ENCODE measurements at places on chromosomes 16 and 17.

GRCh38 chr17:67322042-67322787 is 44.2 kb downstream of the PSMD12 start:
- no peak for DNase-seq

DNA sequence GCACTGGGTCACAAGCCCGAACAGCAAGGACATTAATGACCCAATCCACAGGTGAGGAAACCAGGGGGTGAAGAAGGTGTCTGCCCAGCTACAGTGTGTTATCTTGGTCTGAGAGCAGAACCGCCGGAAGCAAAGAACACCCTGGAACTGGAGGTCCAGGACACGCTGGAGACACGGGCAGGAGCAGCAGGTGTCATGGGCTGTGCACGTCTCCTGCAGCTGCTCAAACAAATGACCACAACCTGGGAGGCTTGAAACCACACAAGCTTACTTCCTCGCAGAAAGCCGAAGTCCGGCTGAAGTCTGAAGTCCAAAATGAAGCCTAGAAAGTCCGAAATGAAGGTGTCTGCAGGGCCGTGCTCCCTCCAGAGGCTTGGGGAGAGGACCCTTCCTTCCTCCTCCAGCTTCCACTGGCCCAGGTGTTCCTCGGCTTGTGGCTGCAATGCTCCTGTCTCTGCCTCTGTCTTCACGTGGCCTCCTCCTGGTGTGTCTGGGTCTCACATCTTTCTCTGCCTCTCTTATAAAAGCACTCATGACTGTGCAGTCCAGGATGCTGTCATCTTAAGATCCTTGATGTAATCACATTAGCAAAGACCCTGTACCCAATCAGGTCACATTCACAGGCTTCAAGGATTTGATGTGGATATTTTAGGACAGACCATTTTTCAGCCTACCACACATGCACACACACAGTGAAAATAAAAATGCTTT is 351.2 kb downstream of the C16orf95 start:
- no peak for DNase-seq

GRCh38 chr16:9351841-9352434 is 260.5 kb downstream of the HAPSTR1 start:
- DNase-seq, result no peak

- DNase-seq, result no peak
These were observed 9.2 kb downstream of the BFAR start for GRCh38 chr16:14641926-14642325.

DNA sequence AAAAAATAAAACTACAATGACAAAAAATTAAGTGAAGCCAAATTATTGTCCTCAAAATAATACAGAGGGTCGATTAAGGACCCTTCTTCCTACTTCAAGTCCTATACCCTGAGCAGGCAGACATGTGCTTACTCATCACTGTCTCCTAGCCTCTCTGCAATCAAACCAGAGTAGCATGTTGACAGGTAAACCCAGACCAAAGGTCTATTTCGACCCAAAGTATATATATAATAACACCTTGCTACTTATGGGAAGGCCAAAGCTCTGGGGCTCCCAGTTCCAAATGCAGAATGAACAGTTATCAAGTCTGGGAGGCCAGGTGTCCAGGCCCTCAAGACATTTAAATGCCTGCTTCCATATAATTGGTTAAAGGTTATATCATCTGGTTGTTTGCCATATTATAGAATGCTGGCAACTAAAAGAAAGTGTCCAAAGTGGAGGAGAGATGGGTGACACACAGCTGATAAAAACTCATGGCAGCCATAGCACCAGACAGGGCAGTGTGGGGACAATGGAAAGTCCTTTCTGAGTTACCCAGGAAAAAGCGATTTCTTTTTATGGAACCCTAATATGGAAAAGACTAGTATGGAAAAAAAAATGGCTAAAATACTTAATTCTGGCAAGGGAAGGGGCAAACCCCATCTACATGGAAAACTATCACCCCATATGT is 53.6 kb downstream of the N4BP1 start:
- DNase-seq, result no peak

DNA sequence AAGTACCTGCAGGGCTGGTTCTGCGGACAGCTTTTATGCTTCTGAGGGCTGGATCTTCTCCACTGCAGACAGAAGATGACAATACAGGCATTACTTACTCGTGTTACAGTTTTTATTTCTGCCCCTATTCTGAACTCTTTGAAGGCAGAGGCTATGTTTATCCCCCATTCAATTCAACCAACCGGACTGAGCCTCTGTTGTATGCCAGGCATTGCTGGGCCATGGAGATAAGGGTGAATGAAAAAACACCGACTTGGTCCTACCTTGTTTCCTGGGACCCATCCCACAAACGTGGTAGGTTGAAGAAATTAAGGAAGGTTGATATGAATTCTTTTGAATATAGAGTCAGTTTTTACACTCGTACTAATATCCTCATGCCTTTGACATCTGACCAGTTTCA is 10.0 kb upstream of the HP start:
- no peak for DNase-seq

DNA sequence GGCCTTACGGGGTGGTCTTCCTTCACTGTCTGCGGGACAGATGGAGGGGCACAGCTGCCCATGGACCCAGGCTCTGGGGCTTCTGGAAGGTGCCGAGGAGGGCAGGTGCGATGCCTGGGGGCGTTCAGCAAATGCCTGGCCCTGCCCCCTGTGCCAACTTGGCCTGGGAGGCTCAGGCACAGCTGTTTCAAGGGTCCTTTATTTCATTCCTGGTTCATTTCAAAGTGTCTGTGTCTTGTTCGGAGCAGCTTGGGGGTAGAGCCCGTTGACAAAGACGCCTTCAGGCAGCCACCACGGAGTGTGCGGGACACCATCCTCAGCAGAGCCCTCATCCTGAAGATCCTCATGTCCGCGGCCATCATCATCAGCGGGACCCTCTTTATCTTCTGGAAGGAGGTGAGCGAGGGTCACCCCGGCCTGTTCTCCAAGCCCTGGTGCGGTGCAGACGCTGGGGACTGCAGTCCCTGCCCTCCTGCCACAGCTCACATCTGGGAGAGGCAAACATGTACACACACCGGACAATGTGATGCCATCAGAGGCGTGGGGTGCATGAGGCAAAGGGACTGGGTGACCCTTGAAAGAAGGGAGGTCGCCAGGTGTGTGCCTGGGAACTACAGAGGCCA is 43.9 kb downstream of the MEAK7 start:
- DNase-seq, result no peak

GRCh38 chr17:50631195-50631907 is 3.3 kb upstream of the ABCC3 start:
- no peak for DNase-seq

- no peak for DNase-seq
These were observed 8.4 kb downstream of the FSCN2 start for GRCh38 chr17:81536299-81537290.

All from T-helper 22 cell (primary cell).